ENCODE measurements at places on chromosomes 16 and 17.

DNA sequence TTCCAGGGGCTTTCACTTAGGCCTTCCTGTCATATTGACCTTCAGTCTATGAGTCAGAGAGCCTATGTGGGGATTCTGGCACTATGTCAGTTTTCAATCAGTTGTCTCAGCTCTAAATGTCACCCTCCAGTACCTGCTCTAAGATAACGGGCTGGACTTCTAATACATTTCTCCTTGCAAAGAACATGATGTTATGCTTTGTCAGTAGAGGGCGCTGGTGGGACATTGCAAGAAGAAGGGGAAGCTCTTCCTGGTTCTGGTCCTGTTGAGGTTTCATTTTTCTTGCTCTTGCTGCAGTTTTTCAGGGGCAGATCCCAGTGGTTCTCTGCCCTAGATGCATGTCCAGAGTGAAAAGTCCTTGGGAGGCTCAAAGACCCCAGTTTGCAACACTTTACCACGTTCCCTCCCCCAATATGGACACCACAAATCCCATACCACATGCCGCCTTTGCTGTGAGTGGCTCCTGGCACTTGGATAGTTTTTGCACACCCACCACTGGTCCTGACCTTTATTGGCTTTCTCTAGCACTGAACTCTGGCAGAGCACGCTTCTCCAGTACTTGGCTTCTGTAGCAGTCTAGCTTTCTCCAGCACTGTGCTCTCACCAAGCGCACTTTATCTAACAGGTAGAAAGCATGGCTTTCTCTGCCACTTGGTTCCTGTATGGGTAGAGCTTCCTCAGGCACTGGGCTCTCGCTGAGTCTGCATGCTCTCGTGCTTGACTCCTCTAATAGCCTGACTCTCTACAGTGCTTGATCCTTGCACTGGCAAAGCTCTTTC lies 49.0 kb downstream of the BCL7C start:
- DNase-seq: peak; percentile 70

GRCh38 chr17:50168319-50168718 lies 2.5 kb downstream of the SGCA start:
- DNase-seq: no peak

GRCh38 chr17:81445642-81446503 lies 50.6 kb downstream of the BAHCC1 start:
- DNase-seq: no peak

GRCh38 chr17:7443499-7444485 lies 1.1 kb upstream of the CHRNB1 start:
- no peak for DNase-seq

DNA sequence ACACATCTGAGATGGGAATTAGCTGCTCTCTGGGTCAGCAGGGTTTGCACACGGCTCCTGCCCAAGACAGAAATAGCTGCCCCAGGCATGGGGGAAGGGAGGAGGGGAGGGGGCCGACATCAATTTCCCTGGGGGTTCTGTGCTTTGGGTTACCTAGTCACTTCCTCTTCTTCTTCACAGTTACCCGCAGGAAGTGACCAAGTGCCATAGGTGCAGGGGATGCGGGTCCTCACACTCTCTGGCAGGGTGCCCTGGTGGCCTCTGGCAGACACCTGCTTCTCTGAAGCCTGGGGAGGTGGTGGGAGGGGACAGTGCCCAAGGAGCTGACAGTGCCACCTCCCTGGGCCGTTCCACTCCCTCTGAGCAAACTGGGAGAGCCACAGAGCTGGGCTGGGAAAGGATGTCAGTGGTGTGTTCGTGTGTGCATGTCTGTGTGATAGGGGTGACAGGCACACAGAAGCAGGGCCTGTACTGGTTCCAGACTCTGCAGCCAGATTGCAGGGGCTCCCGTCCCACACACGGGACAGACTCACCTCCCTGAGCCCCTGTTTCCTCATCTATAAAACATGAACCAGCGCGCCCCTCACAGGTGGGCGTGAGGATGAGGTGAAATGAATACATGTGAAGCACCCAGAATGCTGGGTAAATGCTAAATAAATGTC lies 18.2 kb downstream of the SCN4A start:
- DNase-seq: peak; percentile 44

DNA sequence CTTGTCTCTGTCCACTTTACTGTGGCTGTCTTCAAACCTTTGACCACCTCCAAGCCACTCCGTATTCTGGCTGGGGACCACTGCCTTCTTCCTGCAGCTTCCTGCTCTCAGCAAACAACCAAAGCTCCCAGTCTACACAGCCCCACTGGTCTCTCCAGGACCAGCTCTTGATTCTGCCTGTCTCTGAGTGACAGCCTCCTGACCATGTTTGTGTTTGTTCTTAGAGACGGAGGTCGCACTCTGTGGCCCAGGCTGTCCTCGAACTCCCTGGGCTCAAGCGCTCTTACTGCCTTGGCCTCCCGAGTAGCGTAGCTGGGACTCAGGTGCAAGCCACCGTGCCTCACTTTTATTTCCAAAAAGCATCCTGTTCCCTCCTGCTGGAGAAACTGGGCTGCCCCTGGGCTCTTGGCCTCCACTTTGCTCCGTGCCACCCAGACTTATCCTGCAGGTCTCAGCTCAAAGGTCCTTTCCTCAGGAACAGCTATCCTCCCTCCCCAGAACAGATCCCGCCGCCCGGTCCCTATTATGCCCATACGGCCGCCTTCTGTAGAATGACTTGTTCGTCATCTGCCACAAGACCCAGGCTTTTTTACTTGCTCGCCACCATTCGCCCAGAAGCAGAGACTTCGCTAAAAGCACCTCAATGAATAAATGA lies 9.1 kb downstream of the MNT start:
- DNase-seq: no peak

DNA sequence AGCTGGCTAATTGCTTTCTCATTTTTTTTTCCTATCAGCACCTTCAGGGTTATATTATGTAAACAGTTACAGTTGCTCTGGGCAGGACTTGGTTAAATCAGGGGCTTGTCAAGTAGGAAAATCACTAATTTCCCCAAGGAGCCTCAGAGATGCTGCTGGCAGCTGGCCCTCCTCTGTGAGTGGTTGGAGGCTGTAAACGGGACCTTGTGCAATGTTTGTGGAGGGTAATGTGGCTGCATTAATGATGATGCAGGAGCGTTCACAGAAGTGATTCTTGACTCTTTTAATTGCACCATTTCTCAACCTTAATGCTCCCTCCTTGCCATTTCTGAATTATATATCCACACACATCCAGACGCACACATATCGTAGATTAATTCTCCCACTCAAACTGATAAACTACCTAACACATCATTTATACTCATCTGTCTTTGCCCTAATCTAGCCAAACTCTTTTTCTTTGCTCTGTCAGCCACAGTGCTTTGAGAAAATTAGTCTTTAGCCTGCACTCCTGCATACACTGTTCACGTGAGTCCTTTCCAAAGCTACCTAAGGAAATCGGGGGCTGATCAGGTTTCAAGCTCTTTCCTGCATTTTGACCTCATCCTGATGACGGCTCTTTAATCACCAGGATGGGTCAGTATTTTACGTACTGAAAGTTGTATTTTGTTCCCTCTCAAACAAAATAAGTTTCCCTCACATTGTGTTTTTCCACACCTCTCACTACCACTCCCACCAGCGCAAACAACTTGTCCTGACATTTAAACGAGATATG lies 154.4 kb upstream of the PIRT start:
- DNase-seq: no peak

GRCh38 chr17:44587339-44587738 lies 30.1 kb downstream of the FZD2 start:
- no peak for DNase-seq

GRCh38 chr17:9907131-9907530 lies 2.1 kb upstream of the RCVRN start:
- DNase-seq: no peak

- no peak for DNase-seq
Observed at GRCh38 chr17:22128723-22129122, 436.4 kb downstream of the KCNJ18 start.

DNA sequence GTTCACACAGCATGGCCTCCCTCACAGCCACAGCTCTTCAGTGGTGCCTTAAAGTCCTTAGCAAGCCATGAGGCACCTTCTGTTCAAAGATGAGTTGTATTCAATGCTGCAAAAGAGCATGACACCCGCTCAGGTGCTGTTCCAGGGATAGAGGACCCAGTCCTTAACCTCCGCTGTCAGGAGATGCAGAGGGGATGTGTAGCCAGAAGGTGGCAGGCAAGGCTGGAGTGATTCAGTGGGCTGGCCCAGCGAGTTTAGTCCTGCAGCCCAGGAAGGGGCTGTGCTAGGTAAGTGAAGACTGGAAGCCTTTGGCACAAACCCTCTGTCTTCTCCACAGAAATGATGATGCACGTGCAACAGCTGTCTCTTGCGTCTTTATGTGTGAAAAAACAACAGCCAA lies 25.0 kb upstream of the ADAM11 start:
- no peak for DNase-seq

DNA sequence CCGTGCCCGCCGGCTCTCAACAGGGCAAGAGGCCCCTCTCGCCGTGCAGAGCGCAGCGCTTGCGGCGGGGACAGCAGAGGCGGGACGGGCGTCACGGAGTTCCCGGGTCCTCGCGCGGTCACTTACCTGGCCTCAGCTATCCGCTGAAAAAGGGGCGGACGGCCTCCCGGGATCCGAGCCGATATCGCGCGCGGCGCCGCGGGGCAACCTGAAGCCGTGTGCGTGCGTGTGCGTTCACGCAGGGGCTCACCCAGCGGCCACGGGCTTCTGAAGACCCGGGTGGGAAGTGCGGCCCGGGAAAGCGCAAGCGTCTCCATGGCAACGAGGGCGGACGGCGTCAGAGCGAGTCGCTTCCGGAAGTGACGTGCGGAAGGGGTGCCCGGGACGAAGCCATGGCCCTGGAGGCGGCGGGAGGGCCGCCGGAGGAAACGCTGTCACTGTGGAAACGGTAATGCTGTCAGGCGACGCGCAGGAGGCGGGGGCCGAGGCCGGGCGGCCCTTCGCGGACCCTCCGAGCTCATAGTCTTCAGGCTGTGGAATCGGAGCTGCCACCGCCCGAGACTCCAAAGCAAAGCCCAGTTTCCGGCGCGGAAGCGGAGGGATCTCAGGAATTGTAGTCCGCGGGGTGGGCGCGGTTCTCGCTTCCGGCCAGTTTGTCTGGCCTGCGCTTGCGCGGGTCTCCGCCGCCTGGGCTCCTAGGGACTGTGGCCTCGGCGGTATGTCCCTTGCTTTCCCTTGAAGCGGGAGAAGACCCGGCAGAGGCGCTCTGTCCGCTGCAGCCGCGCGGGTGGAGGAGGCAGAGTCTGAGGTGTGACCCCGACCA lies at the start of gene ENDOV:
ENDOV (plus strand) TSS at position 365 of the 823 bp plus-strand sequence; CDS start at position 393, 28 bp downstream.
- DNase-seq: peak; percentile 100

GRCh38 chr17:45851464-45851863 lies 6.8 kb downstream of the SPPL2C start:
- DNase-seq: no peak

All from GM12892 (cell line).